ENCODE measurements at places on chromosomes 7 and 10.

- DNase-seq: no peak
These were observed 482.9 kb downstream of the POM121L12 start for GRCh38 chr7:53518319-53518718.

DNA sequence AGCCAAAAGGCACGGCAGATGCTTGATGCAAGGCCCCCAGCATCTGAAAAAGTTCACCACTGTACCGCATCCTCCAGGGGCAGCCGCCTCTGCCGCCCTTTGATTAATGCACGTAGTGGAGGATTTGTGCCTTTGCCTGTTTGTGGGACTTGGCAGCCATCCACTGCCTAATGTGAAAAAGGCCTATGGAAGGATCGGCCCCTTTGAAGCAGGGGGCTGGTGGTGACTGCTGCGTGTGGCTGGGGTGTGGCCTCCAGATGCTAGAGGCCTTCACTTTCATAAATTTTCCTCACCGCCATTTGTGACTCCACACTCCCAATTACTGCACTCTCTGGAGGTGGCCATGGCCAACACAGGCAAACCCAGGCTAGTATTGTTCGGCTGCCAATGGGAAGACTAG lies 226.0 kb downstream of the BMPER start:
- no peak for DNase-seq

DNA sequence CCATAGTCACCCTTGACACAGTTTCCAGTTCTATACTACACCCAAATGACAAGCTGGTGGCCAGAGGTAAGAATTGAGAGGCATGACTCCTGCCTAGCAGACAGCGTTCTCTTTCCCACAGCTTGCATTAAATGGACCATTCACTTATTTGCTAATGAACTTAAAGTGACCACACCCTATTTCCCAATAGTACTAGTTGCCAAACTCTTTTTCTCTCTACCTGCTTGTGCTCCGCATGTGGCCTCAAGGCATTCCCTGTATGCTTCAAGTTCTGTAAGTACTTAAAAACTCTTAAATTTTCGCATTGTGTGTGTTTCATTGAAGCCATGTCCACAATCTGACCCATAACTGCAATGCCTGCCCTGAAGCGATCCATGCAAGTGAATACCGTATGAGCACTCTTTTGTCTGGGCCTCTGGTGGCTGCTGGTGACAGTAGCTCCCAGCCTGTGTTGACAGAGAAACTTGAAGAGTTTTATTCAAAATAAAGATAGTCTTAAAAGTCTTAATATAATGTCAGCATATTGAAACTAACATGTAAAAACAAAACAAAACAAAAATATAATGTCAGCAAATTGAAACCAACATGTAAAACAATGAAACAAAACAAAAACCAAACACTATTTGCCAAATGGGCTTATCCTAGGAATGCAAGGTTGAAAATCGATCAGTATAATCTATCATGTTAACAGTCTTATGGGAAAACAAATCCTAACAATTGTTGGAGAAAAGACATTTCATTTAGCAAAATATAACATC lies 73.6 kb downstream of the CCSER2 start:
- no peak for DNase-seq

DNA sequence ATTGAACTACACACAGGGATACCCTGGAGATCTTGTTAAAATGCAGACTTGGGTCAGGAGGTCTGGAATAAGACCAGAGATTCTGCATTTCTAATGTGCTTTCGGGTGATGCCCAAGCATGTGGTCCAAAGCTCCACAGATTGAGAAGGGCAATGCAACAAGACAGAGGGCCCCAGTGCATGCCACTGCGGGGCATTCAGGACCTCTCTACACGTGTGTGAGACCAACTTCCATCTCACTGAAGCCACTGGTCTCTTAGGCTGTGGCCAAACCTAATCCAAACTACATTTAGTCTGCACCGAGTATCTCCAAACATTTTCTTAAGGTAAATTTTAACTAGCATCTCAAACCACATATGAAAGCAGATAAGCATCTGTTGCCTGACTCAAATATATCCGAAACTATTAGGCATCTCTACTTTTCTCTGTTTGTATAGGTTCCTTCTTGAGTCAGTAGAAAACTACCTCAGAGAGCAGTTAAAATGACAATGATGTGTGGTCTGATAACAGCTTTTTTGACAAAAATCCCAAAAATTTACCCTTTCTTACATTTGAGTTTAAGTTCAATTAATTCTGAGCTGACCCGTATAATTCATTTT lies 107.5 kb downstream of the ELMO1 start:
- no peak for DNase-seq

- DNase-seq: no peak
These were observed 606.2 kb upstream of the TEX47 start for GRCh38 chr7:89401690-89402089.

DNA sequence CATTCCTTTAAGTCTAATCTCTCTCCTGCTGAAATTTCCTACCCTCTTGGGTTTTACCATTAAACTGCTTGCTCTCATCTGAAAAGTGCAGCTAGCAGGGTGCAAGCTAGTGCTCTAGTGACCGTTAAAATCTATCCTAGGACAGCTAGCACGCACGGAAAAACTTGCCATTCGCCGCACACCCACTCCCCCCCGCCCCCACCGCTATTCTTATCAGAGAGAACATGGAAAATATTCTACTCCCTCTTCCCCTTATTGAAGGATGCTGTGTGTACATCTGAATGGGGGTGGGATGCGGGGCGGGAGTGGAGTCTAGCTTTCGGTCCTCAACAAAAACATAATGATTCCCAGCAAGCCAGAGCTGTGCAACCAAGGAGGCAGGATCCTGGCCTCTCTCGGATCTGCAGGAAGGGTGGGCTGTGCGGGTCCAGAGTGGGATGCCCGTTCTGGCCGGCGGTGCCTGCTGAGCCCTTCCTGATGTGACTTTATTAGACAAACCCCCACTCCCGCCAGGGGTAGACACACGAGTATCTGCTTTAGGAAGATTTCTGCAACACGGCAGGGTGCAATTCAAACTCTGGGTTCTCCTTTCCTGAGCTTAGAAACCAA lies 1.1 kb upstream of the ADRA2A start:
- no peak for DNase-seq

DNA sequence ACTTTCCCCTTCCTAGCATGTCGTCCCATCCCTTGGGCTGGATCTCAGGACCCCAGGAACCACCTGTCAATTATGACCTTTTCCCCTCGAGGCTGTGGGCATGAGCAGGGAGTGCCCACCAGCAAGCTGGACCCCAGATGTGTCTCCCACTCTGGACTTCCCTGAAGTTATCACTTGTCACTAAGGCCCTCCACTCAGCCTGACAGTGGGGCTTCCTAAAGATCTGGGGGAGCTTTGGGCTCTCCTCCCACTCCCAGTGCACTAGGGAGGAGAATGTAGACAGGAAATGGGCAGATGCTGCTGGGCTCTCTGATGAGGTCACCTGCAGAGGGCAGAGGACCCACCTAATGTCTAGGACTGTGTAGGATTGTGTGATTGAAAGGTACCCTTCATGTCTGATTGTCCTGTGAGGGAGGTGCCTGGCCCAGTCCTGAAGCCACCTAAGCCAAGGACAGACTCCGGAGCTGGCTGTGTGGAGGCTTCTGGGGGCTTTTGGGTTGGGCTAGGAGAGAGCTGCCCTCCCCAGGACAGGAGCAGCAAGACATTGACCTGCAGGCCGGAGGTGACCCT lies 18.7 kb downstream of the MYO1G start:
- no peak for DNase-seq

GRCh38 chr10:78362406-78363022 lies 328.9 kb downstream of the RPS24 start:
- DNase-seq: no peak

GRCh38 chr7:122919643-122920181 lies 33.5 kb upstream of the CADPS2 start:
- no peak for DNase-seq

- DNase-seq: no peak
These were observed 17.4 kb downstream of the SLC13A4 start for GRCh38 chr7:135710417-135711138.

GRCh38 chr7:134452991-134453473 lies 5.9 kb downstream of the AKR1B1 start:
- DNase-seq: no peak

- DNase-seq: no peak
These were observed 43.7 kb upstream of the FAM180A start for GRCh38 chr7:135792363-135792668.

GRCh38 chr10:23391821-23392220 lies 47.1 kb upstream of the OTUD1 start:
- no peak for DNase-seq

Measured in SIG-M5 (cell line).